Left ventricle myocardium inferior (tissue), 1 donor: ENCODE measurements at places on chromosomes 1 and 21. TPM values are rescaled to one million over a fixed set of nuclear protein-coding genes. Genes with fewer than 3 reads are reported as not detected.

The NIBAN1 gene
- total RNA-seq = 248 TPM

The SYCP1 gene
- total RNA-seq = not detected

DNA sequence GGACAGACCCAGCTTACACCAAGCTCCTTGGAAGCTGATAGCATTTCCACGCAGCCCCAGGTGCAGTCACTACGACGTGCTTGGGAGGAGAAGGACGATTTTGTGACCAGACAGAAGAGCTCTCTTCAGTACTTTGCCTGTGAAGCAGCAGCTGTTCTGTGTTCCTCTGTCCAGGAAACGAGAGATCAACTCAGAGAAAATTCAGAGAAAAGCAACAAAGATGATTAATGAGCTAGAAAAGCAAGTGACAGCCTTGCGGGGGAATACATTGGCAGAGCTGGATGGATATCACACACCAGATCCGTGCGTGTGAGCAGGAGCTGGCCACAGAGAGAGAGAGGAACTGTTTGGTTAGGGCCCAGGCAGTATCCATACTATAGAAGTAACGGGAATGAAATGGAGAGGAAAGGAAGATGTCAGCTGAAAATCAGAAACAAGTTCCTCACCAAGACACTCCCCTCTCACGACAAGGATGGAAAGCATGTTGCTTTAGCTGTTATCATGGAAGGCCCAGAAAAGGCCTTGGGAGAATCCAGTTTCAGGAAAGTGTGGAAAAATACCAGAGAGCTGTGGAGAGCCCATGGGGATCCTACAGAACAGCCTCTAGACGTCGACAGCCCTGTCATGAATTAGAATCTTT, 106.2 kb downstream of the TOMM20 start:
- no peak for DNase-seq

- DNase-seq = no peak
These were observed 198.1 kb downstream of the ZZZ3 start for GRCh38 chr1:77484334-77484733.

GRCh38 chr1:48207536-48208075, 14.9 kb upstream of the SLC5A9 start:
- no peak for DNase-seq

The SLAMF9 gene
- not detected for total RNA-seq

DNA sequence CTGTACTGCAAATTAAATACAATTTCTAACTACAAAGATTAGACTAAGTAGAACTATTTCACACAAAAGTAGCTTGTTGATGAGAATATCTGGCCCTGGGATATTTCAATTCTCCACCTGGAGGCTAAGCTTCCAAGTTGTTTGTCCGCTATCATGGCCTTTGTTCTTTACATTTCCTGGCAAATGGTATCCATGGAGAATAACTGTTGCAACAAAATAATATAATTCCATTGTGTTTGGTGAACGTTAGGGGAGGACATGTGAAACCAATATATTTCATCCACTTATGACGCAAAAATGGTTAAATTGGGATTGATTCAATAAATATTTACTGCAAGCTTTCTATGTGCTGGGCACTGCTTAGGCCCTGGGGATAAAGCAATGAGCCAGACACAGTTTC, 565.4 kb downstream of the PTPRC start:
- DNase-seq = no peak

DNA sequence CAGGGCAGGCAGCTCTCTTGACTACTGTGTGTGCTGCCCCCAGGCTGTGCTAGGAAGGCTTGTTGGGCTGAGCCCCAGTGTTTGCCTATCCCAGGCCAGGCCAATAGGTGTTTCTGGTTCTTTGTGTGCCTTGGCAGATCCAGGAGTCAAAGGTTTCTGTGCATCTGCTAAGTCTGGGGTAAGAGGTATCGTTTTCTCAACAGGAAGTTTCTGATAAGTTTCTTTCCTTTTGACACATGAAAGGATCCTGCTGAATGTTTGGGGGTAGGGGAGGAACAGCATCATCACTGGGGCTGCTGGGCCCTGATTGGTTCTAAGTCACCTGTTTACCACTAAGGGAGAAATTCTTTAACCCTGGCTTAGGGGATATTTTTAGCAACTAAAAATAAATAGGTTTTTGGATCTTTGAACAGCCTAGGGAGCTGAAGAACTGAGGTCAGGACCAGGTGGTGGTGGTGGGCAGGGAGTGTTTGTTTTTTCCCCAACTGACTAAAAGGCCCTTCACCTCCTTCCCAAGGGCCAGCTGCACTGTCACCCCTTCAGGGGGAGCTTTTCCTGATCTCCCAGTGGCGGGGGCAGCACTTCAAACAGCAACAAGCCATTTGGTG, 85.1 kb downstream of the KCNN3 start:
- DNase-seq = no peak

GRCh38 chr1:194917769-194918168, 1690.5 kb downstream of the KCNT2 start:
- DNase-seq = no peak

DNA sequence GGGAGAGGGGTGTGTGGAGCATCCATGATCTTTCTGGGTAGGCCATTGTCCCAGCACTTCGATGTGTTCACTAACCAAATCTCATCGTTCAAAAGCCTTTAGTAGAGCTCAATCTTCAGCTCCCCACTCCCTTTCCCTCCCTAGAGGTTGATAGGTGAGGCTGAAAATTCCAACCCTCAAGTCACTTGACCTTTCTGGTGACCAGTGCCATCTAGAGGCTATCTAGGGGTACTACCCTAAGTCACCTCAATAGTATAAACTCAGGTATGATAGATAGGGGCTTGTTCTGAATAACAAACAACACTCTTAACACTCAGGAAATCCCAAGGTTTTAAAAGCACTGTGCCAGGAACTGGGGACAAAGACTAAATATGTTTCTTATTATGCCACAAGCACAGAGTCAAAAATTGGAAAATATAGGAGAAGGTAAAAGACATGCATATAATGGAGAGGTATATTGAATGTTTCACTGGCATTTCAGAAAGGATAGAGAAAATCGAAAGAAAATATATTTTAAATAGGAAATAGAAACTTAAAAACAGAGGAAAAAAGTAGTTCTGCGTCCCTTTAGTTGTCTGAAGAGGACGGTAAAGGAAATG, 42.9 kb upstream of the CD53 start:
- DNase-seq = no peak

DNA sequence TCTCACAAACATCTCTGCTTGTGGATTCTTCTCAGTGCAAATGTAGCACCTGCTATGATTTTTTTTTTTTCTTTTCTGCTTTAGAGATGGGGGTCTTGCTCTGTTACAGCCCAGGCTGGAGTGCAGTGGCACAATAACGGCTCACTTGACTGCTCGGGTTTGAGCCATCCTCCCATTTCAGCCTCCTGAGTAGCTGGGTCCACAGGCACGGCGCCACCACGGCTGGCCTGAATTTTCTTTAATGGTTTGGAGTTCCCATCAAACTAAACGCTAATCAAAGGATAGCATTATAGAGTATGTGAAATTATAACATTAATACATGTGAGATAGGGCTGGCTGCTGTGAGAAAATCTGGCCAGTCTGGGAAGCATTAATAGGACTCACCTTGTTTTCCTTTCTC, 7.2 kb upstream of the PTGER3 start:
- DNase-seq = no peak

The KRTAP21-2 gene
- not detected for total RNA-seq

The EPB41 gene
- 23.4 TPM for total RNA-seq

DNA sequence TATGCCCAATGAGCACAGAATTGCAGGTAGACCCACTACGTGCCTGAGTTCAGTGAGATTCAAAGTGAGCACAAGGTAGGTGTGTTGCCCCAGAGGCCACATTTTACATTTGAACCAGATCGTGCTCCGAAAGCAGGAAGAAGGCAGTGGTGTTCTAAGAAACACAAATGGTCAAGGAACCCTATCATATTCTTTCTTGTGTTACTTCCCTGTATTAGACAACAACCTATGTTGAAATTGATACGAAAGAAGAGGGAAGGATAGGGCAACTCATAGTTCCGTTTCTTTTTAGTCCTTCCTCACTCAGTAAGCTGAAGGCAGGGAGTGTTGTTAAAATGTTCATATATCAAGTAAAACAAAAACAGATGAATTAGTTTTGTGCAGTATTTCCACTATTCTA, 33.9 kb downstream of the OLFML2B start:
- no peak for DNase-seq

The E2F2 gene
- 0.16 TPM for total RNA-seq

GRCh38 chr1:164534863-164535610, 23.9 kb upstream of the PBX1 start:
- DNase-seq = no peak

GRCh38 chr1:19326748-19327065, 14.6 kb downstream of the SLC66A1 start:
- no peak for DNase-seq

GRCh38 chr1:96992871-96993270, 271.3 kb downstream of the PTBP2 start:
- no peak for DNase-seq

The ANP32E gene
- total RNA-seq = 29.3 TPM

DNA sequence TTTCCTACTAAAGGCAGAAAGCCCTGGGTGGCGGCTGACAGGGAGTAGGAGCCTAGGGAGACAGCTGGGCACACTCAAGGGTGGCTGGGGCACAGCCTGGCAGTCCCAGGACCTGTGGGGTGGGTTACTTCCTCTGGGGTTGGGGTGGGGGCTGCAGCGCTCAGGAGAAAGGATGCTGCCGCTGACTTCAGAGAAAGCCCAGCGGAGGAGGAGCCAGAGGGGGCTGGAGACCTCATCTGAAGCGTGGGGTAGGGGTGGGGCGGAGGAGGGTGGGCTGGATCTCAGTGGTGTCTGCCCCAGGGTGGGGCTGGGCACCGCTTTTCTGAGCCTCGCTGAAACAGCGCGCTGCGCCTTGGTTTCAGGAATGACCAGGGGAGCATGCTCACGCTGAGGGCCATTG, 30.8 kb downstream of the KCNA10 start:
- DNase-seq = no peak

The GPX7 gene
- 5.2 TPM for total RNA-seq

- DNase-seq = no peak
These were observed 154.7 kb downstream of the PGBD5 start for GRCh38 chr1:230271300-230272035.
